Esophagus muscularis mucosa (tissue), 4 donors: ENCODE measurements at places on chromosomes 4 and X. TPM values are rescaled to one million over a fixed set of nuclear protein-coding genes. Genes with fewer than 3 reads are reported as not detected.

DNA sequence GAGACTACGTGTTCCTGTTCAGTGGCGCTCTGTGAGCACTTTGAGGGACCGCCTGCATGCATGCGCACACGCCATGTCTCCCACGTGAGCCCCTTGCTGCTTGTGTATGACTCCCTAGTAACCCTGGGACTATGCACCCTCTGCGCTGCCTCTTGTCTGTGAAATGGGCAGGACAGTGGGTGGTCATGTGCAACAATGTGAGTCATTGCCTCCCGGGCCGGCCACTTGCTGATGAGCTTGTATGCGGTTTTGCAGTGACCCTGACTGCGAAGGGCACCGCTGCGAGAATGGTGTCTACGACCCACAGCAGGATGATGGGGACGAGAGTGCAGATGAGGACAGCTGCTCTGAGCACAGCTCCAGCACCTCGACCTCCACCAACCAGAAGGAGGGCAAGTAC lies 61.4 kb downstream of the TNIP2 start:
- no peak for DNase-seq
- H3K36me3 ChIP-seq: peaks cover 97% of the 10 kb centered on the region
- no peak overlapping the region for H3K4me3 ChIP-seq
- H3K4me1 ChIP-seq: no peaks in the 10 kb centered on the region
- H3K27me3 ChIP-seq: no peaks in the 10 kb centered on the region

DNA sequence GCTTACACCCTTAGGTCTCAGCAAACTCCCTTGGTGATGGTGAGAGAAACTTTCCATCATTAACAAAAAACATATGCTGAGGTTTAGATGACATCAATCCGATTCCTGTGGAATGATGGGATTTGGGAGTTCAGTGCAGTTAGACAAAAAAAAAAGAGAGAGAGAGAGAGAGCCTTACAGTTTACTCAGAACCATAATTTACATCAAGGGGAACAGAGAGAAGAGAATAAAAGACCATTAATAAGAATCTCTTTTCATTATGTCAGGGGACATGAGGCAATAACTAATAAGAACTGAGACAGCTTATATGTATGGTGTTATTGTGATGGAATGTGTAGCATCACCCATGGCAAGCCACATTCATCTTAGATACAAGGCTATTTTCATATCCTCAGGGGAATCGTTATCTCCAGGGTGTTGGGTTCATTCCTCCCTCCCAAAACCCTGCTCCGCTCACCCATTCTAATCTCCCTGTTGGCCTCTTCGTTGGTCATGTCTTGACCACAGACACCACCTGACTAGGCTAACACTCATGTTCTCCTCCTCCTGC lies 175.7 kb upstream of the MXRA5 start:
- H3K27ac ChIP-seq: no peak overlapping the region
- no peaks in the 10 kb centered on the region for H3K36me3 ChIP-seq
- H3K27me3 ChIP-seq: no peaks in the 10 kb centered on the region

DNA sequence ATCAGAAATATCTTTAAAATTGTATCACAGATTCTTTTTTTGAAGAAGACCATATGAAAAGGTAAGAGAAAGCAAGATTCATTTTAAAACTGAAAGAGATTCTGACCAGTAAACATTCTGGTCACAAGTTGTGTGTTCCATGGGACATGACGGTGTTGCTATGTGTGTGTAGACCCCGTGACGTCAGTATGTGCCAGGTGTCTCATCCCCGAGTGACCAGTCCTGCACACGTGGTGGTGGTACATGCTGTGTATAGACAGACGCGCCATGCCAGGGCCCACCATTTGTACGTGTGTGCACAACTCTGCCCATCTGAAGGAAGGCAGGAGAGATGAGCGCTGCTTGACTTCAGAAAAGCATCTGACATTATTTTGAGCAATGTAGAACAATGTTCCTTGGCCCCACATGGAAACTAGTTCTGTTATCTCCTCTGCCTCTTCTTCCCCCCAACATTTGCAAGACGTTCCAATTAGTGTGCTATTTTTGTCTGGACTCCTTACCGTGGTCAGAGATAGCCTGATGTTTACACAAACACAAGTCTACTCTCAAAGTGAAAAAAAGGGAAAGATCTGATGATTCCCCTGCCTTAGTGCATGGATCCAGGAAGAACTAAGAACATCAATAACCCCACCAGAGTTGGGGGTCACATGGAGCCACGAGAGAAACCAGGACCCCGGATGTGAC lies 51.2 kb downstream of the IRF2 start:
- DNase-seq: no peak
- peaks cover 53% of the 10 kb centered on the region for H3K36me3 ChIP-seq
- no peak overlapping the region for H3K27ac ChIP-seq
- H3K4me3 ChIP-seq: no peak overlapping the region
- H3K4me1 ChIP-seq: peaks cover 40% of the 10 kb centered on the region

DNA sequence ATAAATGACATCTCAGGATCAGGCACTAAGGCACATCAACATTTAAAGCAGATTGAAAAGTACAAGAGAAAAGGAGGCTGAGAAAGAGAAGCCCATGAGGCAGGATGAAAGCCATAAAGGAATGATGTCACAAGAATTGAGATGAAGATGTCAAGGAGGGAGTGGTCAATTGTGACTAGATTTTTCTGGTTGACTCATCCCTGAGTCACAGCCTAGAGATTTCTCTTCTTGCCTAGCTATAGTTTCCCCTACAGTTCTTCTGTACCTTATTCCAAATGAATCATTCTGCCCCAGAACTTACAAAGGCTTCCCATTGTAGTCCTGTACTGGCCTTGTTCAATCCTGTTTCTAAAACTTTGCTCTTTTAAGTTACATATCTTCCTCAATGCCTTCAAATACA lies 3.4 kb upstream of the USP53 start:
- H3K36me3 ChIP-seq: no peaks in the 10 kb centered on the region
- no peak for DNase-seq
- H3K27me3 ChIP-seq: no peaks in the 10 kb centered on the region
- H3K27ac ChIP-seq: peak overlapping the region; percentile 26
- H3K4me3 ChIP-seq: no peak overlapping the region

- H3K4me1 ChIP-seq: no peaks in the 10 kb centered on the region
- H3K36me3 ChIP-seq: no peaks in the 10 kb centered on the region
- no peak overlapping the region for H3K4me3 ChIP-seq
- H3K27me3 ChIP-seq: no peaks in the 10 kb centered on the region
Measured at GRCh38 chr4:170231377-170231776, 141.6 kb upstream of the AADAT start.

DNA sequence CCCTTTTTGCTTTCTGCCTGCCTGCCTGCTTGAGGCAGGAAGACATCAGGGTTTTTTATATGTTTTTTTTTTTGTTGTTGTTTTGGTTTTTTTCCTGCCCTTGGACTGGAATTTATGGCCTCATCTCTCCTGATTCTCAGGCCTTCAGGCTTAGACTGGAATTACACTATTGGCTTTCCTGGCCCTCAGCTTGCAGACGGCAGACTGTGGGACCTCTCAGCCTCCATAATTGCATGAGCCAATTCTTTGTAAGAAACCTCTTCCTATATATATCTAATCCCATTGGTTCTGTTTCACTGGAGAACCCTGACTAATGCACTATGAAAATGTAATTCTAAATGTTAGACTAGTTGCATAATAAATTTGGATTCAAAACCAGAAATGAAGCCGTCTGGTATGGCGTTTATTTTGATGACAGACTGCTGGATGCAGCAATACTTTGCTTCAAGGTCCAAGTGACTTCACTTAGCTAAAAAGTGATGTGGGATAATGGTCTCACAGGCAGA lies 59.0 kb downstream of the SEL1L3 start:
- no peak overlapping the region for H3K27ac ChIP-seq
- no peak overlapping the region for H3K4me3 ChIP-seq
- H3K36me3 ChIP-seq: no peaks in the 10 kb centered on the region

The LRIT3 gene
- 0.17 TPM for total RNA-seq

DNA sequence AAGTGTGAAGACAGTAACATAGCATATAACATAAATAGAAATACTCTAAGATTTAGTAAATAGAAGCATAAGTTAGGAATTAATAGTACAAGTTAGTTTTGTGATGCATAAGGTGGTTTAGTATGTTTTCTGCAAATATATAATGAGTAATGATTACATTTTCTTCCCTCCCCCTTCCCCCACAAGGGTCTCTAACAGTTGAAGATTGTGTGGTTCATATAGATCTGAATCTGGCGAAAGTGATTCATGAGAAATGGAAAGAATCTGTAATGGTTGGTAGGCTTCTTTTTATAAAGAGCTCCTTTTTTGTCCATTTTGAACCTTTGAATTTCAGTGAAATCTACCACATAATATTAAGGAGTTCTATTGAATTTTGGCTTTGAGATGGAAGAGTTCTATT lies 66.3 kb downstream of the N4BP2 start:
- H3K4me1 ChIP-seq: no peaks in the 10 kb centered on the region
- H3K27ac ChIP-seq: no peak overlapping the region
- DNase-seq: no peak
- no peak overlapping the region for H3K4me3 ChIP-seq
- no peaks in the 10 kb centered on the region for H3K27me3 ChIP-seq
- peaks cover 6% of the 10 kb centered on the region for H3K36me3 ChIP-seq
